Activated CD4-positive, alpha-beta T cell treated with anti-CD3 and anti-CD28 coated beads, Interleukin-2, Interleukin-4, amounts not matched to agents 100 ng/mL and 50 ng/mL, durations not matched to agents 16 hours and 8 hours (primary cell): ENCODE measurements at places on chromosomes 3 and 15.

DNA sequence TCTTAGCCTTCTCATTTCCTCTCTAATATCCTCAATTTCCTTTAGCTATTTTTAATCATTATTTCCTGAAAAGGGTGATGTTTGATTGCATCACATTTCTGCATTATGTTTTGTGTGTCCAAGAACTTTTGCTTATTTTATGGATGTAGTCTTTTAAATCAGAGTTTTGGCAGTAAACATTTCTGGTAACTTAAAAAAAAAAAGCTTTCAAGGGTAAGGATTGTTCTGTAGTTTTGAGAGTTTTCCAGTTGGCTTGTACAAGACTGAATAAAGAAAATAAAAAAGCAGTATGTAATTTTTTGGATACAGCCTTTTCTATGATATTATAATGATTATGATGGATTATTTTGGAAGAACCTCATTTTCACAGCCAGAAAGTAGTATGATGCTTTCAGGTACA, 99.4 kb downstream of the DHX36 start:
- no peak for DNase-seq

DNA sequence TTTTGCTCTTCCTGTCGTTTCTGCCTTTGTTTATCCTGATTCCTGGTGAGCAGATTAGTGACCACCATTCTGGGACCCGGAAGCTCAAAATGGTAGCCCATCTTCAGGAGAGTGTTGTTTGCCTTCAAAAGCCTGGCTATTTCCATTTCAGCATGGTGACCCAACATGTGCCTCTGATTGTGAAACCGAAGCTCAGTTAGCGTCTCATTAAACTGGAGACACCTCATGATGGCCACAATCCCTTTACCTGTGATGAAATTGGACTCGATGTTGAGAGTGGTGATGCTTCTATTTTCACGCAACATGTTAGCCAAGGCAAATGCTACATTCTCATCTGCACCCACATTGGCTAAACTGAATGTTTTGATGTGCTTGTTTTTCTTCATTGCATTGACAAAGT, 3.3 kb downstream of the LMOD3 start:
- DNase-seq: no peak

DNA sequence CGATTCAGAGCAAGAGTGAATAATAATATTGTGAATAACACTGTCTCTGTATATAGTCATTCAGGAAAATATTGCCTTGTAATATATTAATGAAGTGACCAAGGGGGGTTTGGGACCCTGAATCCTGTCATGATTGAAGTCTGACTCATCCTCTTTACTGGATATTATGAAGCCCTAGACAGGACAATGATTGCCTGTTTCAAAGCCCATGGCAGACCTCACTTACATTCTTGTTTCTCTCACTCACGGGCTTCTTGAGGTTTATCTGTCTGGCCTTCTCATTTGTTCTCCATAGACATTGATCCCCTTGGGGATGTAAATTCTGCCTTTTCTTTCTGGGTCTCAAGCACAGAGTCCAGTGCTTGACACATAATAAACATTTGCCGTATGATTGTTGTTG, 449.3 kb upstream of the THRB start:
- no peak for DNase-seq

- no peak for DNase-seq
These were observed 124.8 kb downstream of the EDEM1 start for GRCh38 chr3:5312290-5312689.

DNA sequence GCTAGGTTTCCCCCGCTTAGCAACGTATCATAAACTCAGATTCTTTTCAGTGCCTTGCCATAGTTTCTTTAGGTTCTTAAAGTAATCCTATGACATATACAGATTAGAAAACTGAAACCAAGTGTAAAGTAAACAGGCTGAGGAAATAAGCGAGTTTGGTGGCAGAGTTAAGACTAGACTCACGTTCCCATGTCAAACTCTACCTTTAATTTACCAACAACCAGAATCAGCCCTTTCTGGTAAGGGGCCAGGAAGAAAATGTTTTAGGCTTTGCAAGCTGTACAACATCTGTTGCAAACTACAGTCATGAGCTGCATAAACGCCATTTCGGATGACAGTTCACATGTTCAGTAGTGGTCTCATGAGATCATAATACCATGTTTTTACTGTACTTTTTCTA, 128.0 kb upstream of the PRICKLE2 start:
- no peak for DNase-seq
